T-helper 1 cell (primary cell): ENCODE measurements at places on chromosomes 16 and 17.

GRCh38 chr16:21101631-21102420 is 48.8 kb downstream of the DNAH3 start:
- no peak for DNase-seq

- no peak for DNase-seq
These were observed 3.2 kb downstream of the GNPTG start for GRCh38 chr16:1354815-1355540.

DNA sequence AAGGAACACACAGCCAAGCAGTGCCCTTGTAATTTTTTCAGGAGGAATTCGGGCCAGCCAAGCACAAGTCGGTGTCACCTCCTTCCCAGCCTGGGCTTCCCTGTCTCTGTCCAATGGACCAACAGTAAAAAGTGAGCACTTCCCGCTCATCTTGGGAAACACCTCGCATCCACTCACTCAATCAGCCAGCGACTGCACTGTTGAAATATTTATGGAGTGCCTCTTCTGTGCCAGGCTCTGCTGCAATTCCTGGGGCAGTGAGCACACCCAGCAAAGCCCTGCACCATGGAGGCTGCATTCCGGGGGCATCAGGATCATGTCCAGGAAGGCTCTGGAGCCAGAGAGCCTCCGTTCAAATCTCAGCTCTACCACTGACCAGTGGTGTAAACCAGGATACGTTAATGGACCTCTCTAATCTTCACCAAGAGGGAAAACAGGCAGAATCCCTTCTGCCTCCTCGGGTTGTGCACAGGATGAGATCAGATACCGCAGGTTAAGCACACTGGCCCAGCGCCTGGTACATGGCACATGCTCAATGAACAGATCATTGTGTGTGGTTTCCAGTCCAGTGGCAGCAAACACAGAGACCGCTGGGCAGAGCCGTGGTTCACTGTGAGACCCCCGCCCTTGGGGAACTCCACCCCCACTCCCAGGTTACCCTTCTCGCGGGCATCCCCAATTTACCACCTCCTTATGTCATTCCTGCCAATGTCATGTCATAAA is 194.3 kb downstream of the ZNF423 start:
- no peak for DNase-seq

DNA sequence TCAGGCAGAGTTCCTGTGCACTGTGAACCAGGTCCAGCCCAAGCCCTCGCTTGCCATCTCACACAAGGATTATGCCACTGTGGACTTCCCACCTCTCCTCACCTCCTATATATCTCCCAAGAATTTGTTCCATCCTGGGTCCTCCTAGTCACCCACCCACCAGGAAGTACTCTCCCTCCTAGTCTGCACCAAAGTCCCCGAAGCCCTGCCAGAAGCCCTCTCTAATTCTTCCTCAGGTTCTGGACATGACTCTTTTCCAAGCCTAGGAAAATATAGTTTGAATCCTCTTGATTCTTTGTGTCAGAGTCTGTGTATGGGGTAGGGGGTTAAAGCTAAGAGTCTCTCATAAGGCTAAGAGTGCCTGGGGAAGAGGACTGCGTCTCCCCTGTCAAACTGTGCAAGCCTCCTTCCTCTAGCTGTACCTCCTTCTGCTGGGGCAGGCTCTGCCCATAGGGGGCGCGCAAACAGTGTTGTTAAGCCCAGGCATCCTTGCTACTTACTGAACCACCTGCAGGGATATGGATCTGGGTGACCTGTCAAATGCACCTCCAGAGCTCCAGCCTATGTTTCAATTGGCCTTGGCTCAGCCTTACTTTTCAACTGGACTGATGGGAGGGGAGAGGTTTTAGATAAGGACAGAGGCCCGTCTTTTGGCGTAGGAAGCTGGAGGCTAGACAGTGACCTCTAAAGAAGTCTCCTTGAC is 16.6 kb upstream of the DLX4 start:
- DNase-seq: peak; percentile 69

GRCh38 chr17:7440834-7441195 is 1.5 kb downstream of the FGF11 start:
- no peak for DNase-seq

DNA sequence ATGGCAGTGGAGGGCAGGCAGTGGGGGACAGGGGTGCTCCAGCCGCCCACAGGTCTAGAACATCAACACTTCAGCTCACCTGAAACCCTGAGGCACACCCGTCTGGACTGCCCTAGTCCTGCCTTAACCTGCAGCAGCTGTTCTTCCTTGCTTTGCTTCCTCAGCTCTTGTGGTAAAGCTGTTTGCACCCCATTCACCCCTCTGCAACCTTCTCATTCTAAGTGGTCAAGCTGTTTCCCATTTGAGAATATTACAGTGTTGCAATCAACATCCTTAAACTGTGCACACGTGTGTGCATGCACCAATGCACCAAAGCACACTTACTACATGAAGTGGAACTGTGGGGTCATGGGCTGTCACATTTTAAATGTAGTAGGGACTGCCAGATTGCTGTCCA is 32.4 kb downstream of the SCNN1B start:
- no peak for DNase-seq

DNA sequence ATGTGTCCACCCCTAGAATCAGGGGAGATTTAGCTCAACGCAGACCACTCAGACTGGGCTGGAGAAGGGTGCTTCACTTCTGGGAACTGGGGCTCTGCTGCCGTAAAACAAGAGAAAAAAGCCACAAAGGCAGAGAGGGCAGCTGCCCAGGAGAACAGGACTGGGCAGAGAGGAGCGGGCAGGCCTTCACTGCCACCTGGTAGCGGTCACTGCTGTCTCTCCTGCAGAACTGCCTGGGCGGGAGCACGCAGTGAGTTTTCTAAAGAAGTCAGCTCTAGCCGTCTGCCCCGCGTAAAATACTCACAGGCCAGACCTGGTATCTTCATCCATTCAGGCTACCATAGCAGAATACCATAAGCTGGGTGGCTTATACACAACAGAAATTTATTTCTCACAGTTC is 103.8 kb downstream of the AMFR start:
- no peak for DNase-seq

GRCh38 chr16:27351989-27352388 is 38.2 kb downstream of the IL4R start:
- no peak for DNase-seq

DNA sequence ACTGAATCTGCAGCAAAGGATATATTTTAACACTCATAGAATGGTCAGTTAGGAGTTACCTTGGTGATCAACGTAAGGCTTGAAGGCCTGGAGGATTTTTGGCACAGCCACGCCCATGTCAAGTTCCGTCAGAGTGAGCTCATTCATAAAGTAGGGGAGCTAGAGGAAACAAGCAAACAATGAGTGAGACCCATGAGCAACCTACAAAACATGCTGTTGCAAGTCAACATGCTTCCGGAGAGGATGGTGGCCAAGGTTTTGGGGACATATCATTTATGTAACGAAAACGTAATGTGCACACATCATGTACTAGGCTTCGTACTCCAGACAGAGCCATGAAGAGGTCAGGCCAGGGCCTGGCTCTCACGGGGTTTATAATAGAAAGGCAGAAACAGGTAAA is 41.1 kb upstream of the ERN1 start:
- no peak for DNase-seq

DNA sequence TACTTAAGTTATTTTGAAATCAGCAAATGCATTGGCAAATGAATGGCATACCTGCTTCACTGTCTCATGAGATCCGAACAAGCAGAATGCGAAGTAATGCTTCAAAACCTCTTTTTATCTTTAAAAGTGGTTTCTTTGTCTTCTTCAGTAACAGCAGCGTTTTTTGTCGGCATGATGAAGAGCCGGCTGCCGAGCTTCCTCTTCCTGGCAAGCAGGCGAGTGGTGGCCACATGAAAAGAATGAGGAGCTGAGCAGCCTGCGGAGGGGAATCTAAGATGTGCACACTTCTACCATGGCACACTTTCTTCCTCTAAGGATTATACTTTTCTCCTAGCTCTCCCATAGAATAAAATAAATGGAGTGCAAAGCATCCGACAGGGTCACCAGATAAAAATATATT is 42.4 kb upstream of the AKTIP start:
- DNase-seq: peak; percentile 37

DNA sequence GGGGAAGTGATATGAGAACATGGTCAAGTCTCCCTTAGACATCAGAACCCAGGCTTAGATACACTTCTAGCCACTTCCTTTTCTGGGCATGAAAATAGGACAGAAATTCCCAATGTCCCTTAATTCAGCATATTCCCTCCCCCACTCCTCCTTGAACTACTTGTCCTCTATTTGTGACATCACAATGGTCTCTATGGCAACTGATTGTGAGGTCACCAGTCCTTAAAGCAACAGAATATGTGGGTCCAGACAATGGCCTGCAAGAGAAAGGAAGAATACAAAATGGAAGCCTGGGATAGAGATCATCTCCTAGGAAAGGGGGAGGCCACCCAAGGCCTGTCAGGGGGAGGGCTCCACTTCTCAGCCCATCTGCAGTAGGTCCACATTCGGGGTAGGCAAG is 6.7 kb upstream of the SEZ6 start:
- no peak for DNase-seq

DNA sequence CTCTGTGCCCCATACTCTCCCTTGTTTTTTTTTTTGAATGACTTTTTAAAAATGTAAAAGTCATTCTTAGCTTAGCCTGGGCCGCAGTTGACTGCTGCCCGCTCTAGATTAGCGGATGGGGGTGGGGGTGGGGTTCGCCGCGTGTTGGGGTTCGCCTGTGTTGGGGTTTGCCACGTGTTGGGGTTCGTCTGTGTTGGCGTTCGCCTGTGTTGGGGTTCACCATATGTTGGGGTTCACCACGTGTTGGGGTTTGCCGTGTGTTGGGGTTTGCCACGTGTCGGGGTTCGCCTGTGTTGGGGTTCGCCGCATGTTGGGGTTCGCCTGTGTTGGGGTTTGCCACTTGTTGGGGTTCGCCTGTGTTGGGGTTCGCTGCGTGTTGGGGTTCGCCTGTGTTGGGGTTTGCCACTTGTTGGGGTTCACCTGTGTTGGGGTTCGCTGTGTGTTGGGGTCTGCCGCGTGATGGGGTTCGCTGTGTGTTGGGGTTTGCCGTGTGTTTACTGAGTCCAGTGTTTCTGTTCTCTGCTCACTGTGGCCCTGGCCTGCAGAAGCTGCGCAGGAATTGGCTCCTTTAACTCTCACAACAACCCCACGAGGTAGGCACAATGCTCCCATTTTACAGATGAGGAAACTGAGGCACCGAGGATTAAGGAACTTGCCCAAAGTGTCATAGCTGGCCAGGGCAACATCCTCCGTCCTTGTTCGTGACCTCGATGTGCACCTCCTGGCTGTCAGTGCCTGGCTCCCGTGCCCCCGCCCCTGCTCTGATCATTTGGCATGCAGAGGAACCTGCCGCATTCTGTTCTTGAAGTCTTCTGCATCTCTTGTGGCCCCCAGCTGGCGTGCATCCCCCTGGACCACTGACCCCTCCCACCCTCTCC is 96.6 kb upstream of the CIBAR2 start:
- no peak for DNase-seq

GRCh38 chr16:3020604-3021448 is 658 bp downstream of the TNFRSF12A start:
- DNase-seq: peak; percentile 33

DNA sequence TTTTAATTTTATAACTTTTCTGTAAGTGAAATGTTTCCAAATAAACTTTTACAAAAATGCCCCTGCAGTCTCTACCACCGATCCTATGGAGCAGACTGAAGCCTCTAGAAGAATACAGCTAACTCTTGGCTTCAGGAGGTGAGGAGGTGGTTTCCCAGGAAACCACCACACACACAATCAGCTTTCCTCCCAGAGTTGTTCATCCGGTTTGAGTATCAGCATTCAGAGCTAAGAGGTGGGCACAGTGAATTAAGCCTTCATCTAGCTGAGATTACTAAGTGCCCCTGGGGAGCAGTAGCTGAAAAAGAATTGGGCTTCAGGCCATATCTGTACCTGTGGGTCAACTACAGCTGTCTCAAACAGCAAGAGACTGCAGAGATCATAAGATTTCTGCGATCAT is 139.7 kb downstream of the AATF start:
- DNase-seq: no peak

DNA sequence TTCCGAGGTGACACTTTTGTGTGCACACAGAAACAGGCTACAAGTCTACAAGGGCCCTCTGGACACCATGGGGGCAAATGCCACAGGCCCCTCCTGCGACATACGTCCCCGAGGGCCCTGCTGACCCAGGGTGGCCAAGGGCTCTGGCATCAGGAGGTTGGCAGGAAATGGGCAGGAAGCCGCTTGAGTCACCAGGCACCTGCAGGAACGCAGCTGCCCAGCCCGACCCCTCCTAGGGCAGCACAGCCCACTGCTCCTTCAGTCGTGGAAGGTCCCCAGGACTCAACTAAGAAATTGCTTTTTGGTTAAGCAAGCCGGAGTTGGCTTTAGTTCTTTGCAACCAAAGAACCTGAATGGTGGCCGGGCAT is 8.1 kb downstream of the CORO7 start:
- DNase-seq: no peak

GRCh38 chr16:411576-412265 is 10.0 kb downstream of the DECR2 start:
- no peak for DNase-seq

DNA sequence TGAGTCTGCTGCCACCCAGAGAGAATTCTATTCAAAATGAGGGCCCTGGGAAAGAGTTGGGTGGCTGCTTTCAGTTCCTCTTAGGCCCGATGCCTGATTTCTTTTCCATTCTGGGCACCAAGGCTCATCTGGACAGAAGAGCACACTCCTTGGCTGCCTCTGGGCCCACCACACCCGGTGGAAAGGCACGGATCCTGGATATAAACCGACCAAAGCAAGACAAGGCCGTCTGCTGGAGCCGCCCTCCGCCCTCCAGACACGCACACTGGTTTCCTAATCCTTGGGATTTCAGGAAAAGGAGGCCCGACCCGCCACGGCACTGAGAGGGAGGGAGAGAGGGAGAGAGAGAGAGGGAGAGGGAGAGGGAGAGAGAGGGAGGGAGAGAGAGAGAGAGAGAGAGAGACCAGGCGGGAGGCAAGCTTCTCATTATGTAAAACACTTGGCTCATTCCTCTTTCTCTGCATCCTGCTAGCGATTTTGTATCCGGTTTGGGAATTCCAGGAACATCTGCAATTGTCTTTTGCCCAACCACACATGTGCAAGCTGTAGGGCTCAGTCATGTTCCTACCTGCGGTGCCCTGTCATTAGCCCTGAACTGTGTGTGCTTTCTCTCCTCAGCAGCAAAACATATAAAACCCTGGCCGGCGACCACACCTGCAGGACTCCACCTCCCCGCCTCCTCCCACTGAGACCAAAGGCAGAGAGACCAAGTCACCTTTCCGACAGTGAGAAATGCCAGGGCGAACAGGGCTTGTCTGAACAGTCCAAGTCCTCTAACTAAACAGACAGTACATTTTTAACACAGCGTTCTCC is 347.2 kb downstream of the SOX9 start:
- DNase-seq: no peak
